ENCODE measurements at places on chromosomes 5 and 9.

DNA sequence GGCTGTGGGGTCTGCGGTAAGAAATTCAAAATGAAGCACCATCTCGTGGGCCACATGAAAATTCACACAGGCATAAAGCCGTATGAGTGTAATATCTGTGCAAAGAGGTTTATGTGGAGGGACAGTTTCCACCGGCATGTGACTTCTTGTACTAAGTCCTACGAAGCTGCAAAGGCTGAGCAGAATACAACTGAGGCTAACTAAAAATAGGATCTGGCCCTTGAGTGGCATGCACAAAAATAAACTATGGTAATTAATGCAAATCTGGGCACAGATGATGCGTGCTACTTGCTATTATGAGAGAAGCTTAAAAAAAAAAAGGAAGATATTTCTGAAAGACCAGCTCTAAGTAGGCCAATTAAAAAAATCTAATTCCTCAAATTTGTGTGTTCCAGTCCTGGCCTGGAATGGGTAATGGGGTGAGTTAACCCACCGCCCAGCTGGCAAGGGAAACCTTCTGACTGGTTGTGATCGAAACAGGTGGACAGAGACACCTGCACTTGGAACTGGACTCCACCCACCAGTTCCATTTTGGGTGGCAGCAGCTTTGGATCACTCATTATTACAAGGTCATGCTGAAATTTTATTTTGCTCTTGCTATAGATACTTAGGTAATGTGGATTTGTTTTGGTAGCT, 26.6 kb upstream of the ZBTB34 start:
- DNase-seq: no peak

- DNase-seq: no peak
These were observed 135.1 kb upstream of the EFNA5 start for GRCh38 chr5:107805824-107806223.

GRCh38 chr9:109498195-109499092, at the start of gene PTPN3:
TSS of gene PTPN3 (minus strand) at chr9:109498307. CDS start at chr9:109463434, 34,873 bp downstream.
- DNase-seq: no peak

DNA sequence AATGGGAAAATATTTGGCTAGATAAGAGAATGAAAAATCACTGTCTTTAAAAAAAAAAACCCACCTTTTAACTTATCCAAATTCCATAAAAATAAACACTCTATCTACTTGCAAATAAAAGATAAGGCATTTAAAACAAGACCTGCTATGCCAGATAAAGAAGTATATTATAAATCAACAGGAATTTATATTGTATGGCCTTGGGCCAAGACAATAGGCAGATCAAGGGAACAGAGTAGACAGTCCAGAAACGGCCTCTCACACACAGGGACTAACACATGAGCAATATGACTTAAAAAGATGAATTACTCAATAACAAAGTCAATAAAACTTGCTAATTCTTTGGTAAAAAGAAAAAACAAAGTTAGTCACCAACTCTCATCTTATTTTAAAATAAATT, 34.7 kb upstream of the ICE1 start:
- DNase-seq: no peak

- DNase-seq: peak; percentile 70
These were observed 739 bp downstream of the C9orf72 start for GRCh38 chr9:27572566-27572917.

DNA sequence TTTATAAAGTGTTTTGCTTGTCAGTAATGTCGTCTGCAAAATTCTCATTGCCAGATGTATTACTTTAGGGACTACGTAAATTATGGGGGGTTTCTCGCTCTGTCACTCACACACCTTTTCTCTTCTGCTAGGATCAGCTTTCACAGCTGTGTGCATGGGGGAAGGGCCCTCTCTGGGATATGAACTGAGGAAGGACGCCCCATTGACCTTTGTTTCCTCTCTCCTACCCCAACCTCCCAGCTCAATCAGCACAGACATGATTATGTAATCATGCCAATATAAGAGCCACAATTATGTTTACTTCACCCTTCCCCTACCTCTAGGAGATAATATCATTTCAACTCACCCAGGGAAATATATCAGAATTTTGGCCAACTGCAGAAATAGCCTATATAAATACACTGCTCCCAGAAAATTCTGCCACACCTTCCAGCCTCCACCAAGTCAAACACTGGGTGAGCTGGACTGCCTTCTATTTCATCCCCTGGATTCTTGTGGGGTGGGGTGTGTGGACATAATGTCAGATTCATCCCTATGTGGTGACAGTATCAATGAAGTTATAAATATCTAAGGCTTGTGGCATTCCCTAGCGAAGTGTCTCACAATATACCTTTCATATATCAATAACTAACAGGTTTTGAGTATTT, 12.6 kb upstream of the SEMA5A start:
- DNase-seq: no peak

- no peak for DNase-seq
These were observed 3.1 kb downstream of the PTCH1 start for GRCh38 chr9:95513711-95514110.

Data from activated naive CD4-positive, alpha-beta T cell treated with anti-CD3 and anti-CD28 coated beads, Interleukin-2, amount 10 ng/mL, durations not matched to agents 7 days and 5 days (primary cell).